Fibroblast of the aortic adventitia (primary cell): ENCODE measurements at places on chromosomes 5 and 9. TPM values are rescaled to one million over a fixed set of nuclear protein-coding genes. Genes with fewer than 3 reads are reported as not detected.

PCDHGA1 gene
- total RNA-seq: 0.90 and 1.4 TPM in 2 replicates

LECT2 gene
- not detected in 2 replicates for total RNA-seq

ENTPD8 gene
- not detected in 2 replicates for total RNA-seq

GDF9 gene
- 0.18 TPM in 1 of 2 replicates, not detected in the other for total RNA-seq

AK8 gene
- 0.18 TPM in 1 of 2 replicates, not detected in the other for total RNA-seq

FGF18 gene
- total RNA-seq: 0.54 TPM in 1 of 2 replicates, not detected in the other

IL3 gene
- not detected in 2 replicates for total RNA-seq

CSF1R gene
- total RNA-seq: under 0.01 and 0.16 TPM in 2 replicates

STPG3 gene
- total RNA-seq: not detected in 2 replicates

ORM2 gene
- total RNA-seq: not detected in 2 replicates

SPAAR gene
- total RNA-seq: not detected in 2 replicates

SLC6A7 gene
- total RNA-seq: not detected in 2 replicates

AGXT2 gene
- not detected in 2 replicates for total RNA-seq

IGIP gene
- 7.8 and 13.7 TPM in 2 replicates for total RNA-seq

FAM163B gene
- not detected in 2 replicates for total RNA-seq

TMEM232 gene
- total RNA-seq: 4.7 and 5.2 TPM in 2 replicates

ANXA2R gene
- 3.0 and 3.4 TPM in 2 replicates for total RNA-seq

PLEKHG4B gene
- total RNA-seq: not detected in 2 replicates

HAVCR1 gene
- total RNA-seq: not detected in 2 replicates

RPL12 gene
- 511 and 2,619 TPM in 2 replicates for total RNA-seq

OGN gene
- total RNA-seq: 140 and 166 TPM in 2 replicates

PCDHB16 gene
- total RNA-seq: 0.25 and 0.36 TPM in 2 replicates

TAF11L10 gene
- total RNA-seq: not detected in 2 replicates

NAIF1 gene
- 6.0 and 7.5 TPM in 2 replicates for total RNA-seq

ANKRD34B gene
- total RNA-seq: not detected in 2 replicates

ANGPTL2 gene
- 41.0 and 47.5 TPM in 2 replicates for total RNA-seq

CCDC171 gene
- total RNA-seq: 8.1 and 13.3 TPM in 2 replicates

FAM81B gene
- not detected in 2 replicates for total RNA-seq

LHFPL2 gene
- total RNA-seq: 42.8 and 81.2 TPM in 2 replicates

SLC45A2 gene
- 0.09 TPM in 1 of 2 replicates, not detected in the other for total RNA-seq

SLC36A2 gene
- total RNA-seq: not detected in 2 replicates

DBH gene
- not detected in 2 replicates for total RNA-seq

TRIP13 gene
- total RNA-seq: 4.4 and 32.5 TPM in 2 replicates

PCDHGA4 gene
- 3.7 and 9.9 TPM in 2 replicates for total RNA-seq

SPARC gene
- total RNA-seq: 1,011 and 5,653 TPM in 2 replicates

PCDHGA10 gene
- total RNA-seq: 10.6 and 22.2 TPM in 2 replicates

SLC1A1 gene
- total RNA-seq: 9.6 and 41.7 TPM in 2 replicates

TSSK1B gene
- total RNA-seq: 1.4 TPM in 1 of 2 replicates, not detected in the other

PJA2 gene
- total RNA-seq: 112 and 124 TPM in 2 replicates

CATSPER3 gene
- total RNA-seq: 0.09 TPM in 1 of 2 replicates, not detected in the other

EGFLAM gene
- total RNA-seq: 0.08 and 16.2 TPM in 2 replicates

FBP1 gene
- not detected in 2 replicates for total RNA-seq

OR1J2 gene
- total RNA-seq: 1.6 TPM in 1 of 2 replicates, not detected in the other

TNC gene
- 8.3 and 49.7 TPM in 2 replicates for total RNA-seq

FST gene
- 80.2 and 104 TPM in 2 replicates for total RNA-seq

SMIM27 gene
- total RNA-seq: 1.6 and 1.9 TPM in 2 replicates

MROH2B gene
- not detected in 2 replicates for total RNA-seq

TEX53 gene
- total RNA-seq: not detected in 2 replicates

FBP2 gene
- not detected in 2 replicates for total RNA-seq
